ENCODE measurements at places on chromosomes 6 and 20. TPM values are rescaled to one million over a fixed set of nuclear protein-coding genes. Genes with fewer than 3 reads are reported as not detected.

GRCh38 chr6:84860509-84860908 lies 96.1 kb upstream of the TBX18 start:
- DNase-seq: no peak

GRCh38 chr6:51028276-51028675 lies 209.6 kb downstream of the TFAP2B start:
- DNase-seq: peak; percentile 46

DNA sequence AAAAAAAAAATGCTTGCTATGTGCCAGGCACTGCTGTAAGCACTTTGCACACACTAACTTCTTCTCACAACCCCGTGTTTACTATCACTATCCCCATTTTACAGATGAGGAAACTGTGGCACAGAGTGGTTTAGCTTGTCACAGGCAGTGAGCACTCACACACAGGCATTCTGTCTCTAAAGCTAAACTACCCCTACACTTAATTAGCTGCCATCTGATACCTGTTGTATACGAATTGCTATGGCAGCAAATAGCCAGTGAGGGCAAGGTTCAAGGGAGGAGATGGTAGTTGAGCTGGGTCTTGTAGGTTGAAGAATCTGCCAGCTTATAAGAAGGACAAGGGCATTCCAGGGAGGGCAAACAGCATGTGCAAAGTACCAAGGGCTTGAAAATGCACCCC lies 5.2 kb downstream of the TNNC2 start:
- DNase-seq: no peak

DNA sequence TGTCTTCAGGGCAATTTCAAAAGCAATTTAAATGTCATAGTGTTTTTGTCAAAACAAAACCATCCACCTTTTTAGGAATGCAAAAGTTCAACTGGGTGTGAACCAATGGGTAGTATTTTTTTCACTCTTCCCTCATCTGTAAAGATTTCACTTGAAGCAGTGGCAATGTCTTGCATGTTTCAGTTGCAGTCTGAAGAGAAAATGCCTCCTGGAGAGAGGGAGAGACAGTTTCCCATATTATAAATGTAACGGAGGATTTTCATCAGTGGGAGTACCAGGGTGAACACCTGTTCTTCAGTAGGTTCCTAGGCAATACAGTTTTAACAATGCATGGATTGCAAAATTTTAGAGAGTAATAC lies 3.3 kb downstream of the FOXQ1 start:
- DNase-seq: no peak

DNA sequence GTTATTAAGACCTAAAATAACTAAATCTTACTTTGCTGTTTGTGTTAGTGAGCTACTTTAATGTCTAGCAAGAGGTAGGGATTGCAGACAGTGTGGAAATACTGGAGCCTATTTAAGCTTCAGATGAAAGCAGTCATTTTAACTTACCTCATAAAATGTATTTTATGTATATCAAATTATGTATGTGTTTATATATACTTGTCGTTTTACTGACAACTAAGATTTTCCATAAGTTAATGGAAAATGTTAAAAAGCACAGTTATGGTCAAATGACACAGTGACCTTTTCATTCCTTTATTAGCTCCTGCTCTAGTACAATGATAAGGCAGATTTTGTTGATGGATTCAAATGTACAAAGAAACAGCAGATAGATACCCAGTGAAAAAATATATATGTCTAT lies 34.6 kb downstream of the QKI start:
- DNase-seq: no peak

GRCh38 chr20:25310921-25311728 lies 63.2 kb downstream of the PYGB start:
- DNase-seq: peak; percentile 55

DNA sequence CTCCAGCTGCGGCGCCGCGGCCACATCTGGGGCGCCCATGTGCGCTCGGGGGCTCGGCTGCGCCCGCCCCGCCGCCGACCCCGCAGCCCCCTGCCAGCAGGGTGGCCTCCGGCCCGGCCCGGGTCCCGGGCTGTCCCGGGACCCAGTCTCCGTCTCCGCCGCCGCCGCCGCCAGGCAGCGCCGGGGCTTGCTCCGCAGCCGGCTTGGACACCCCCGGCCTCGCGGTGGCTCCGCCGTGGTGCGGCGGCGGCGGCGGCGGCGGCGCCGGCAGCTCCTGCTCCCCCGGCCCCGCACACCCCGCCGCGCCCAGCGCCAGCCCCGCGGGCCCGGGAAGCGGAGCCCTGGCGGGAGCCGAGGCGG lies 219 bp downstream of the ISM1 start:
- DNase-seq: no peak

DNA sequence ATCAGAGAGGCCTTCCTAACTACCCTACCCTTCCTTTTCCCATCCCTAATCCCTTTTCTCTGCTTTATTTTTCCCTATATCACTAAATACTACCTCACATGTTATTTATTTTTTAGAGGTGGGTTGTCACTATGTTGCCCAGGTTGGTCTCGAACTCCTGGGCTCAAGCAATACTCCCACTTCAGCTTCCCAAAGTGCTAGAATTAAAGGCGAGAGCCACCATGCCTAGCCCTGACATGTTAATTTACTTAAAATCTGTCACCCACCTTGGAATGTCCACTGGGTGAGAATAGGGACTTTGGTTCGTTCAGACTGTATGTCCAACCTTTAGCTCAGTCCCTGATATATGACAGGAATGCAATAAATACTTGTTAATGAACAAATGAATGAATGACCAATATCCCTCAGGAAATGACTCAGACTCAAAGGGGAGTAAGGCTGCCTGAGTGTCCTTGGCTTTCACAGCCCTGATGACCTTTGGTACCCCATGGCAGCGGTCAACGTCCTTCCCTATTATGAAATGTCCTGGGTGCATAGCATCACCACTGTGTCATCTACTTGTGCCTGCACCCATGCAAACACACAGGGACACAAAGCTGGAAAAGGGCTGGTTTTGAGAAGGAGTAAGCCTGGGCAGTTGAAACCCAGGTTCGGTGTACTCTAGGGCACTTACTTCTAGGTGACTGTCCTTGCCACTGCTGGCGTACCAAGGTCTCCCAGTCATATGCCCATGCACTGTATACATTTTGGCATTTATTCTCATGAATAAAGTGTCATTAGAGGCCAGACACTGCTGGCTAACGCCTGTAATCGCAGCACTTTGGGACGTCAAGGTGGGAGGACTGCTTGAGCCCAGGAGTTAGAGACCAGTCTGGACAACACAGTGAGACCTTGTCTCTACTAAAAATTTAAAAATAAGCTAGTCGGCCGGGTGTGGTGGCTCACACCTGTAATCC lies 26.5 kb downstream of the BCL2L1 start:
- peak; percentile 100 for DNase-seq

DNA sequence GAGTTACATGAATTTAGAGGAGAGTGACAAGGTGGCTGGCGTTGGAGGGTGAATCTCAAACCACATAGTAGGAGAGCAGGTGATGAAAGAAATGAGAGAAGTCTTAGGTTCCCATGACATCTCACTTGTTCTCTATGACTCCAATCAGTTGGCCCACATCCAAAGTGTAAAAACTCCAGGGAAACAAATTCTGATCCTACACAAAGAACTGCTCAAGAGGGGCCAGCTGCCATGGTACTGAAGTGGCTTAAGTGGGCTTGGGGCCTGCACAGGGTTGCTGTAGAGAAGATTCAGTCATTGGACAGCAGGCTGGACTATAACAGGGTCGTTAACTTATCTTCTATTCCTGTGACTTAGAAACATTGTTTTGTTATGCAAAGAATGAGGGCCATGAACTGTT lies 7.6 kb upstream of the ADGRF4 start:
- DNase-seq: no peak

GRCh38 chr6:134031696-134032255 lies 20.6 kb downstream of the SLC2A12 start:
- DNase-seq: no peak

DNA sequence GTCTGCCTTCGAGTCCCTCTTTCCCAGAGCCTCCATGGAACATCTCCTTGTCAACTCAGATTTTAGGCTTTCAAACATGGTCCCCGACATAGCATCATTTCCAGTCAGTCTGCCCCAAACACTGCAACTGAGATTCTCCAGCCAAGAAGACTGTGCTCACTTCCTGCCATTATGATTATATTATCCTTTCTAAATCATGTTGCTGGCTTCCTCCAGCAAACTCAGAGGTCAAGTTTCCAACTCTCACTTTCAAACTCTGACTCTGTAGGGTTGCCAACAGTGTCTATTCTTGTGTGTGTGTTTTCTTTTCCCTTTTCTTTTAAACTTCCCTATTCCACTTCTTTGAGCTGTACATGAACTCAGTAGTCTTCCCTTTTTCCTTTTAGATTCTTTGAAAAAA lies 61.2 kb upstream of the TRAF3IP2 start:
- no peak for DNase-seq

- DNase-seq: no peak
Measured at GRCh38 chr6:25089442-25089841, 153.7 kb upstream of the RIPOR2 start.

- DNase-seq: no peak
Measured at GRCh38 chr6:11769244-11769643, 9.4 kb downstream of the ADTRP start.

GRCh38 chr20:22207280-22207679 lies 377.1 kb downstream of the FOXA2 start:
- no peak for DNase-seq

DNA sequence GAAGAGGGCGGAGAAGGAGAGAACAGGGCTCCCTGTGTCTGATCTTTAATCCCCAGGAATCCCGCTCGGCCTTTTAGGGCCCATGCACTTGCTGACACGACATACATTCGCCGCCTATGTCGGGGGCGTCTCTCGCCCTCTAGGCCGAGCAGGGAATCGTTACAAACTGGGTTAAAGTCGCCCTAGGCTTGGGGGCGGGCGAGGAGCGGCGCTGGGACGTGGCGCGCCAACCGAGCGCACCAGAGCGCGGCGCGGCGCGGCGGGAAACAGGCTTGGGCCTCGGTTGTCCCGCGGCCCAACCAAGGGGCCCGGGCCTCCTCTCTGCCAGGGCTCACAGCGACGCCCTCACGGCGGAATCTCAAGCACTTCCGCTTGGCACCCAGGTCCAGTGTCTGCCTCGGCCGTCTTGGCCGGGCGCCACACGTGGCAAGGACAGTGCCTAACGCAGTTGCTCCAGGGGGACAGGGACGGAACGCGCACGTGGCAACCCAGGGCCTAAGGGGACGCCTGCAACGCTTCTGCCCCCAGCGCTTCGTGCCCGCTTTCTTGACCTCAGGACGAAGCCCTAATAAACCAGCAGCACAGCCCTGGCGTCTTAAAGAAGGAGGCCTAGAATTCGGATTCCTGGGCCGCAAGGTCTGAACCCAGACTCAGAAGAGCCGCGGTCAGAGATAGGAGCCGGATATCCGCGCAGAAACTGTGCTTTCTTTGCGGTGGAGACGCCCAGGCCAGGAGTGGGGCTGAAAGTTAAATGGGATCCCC lies 71.5 kb downstream of the NCR2 start:
- DNase-seq: no peak

GRCh38 chr20:58102261-58102660 lies 126.2 kb downstream of the ANKRD60 start:
- no peak for DNase-seq

DNA sequence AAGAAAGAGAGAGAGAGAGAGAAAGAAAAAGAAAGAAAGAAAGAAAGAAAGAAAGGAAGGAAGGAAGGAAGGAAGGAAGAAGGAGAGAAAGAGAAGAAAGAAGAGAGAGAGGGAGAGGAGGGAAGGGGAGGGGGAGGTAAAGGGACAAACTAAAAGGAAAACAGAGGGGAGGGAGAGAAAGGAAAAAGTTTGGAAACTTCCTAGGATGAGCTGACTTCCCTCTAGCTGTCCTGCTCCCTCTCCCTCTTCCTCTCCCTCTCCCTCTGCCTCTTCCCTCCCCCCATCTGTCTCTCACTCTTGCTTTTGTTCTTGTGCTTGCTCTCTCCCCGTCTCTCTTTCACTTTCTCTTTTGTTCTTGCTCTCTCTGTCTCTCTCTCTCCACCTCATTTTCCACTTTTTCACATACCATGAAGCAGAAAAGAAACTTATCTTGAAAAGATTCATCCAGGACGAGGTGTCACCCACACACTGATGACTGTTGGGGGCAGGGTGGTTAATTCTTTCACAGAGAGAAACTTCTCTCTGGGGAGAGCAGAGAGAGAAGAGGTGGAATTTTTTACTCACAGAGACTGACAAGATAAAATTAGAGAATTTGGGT lies 56.4 kb upstream of the DUSP22 start:
- DNase-seq: peak; percentile 34

DNA sequence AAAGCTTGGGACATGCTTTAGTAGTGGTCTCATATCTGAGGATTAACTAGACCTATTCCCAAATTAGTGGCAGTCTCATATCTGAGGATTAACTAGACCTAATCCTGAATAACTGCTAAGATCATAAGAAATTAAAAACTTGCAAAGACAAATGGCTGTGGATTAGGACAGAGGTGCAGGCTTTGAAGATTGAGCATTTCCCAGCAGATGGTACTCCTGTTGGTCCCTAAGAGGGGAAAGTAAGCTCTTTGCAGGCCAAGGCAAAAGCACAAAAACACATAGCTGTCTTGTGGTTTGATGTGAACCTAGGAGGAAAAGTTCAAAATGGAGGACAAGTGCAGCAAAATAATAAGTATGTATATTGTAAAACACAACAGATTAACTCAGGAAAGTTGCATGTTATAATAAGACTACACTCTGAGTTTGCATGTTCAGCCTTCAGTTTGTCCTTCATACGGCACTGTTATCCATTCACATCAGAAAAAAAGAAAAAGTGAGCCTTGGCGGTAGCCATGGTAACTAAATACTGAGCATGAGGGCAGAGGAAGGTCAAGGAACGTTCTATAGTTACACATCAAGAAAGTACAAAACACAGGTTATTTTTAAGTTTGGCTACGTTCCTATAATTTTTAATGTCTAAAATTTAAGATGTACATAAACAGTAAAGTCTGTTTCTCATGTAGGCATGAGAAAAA lies 62.8 kb downstream of the FILIP1 start:
- DNase-seq: no peak

- DNase-seq: no peak
Measured at GRCh38 chr6:72533606-72534005, 88.3 kb upstream of the KCNQ5 start.

DNA sequence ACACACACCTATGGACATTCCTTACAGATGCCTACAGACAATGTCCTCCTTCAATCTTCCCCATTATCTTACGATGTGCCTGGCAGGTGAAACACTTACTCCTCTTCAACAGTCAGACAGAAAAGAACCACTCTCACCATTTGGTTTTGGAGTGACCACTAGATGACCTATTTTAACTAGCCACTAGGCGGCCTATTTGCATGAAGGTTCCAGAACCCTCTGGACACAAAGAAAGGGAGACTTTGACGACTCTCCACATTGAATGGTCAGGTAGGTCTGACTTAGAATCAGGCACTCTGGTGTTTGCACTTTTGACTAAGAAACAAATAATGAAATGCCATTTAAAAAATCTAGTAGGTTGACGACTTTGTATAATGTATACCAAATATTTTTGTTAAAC lies 42.0 kb downstream of the PNLDC1 start:
- peak; percentile 51 for DNase-seq

GRCh38 chr20:45290677-45291355 lies 15.8 kb upstream of the RBPJL start:
- peak; percentile 76 for DNase-seq

Gene OR2B6
- total RNA-seq: not detected

Gene NT5DC1
- total RNA-seq: 56.1 TPM

Gene TSHZ2
- total RNA-seq: not detected

Gene SLC32A1
- not detected for total RNA-seq

Gene KCNK5
- not detected for total RNA-seq

Gene ASIP
- total RNA-seq: not detected

Gene CENPW
- total RNA-seq: 94.7 TPM

Gene BCAS1
- 0.67 TPM for total RNA-seq

Gene DOK5
- not detected for total RNA-seq

Gene RGS17
- not detected for total RNA-seq

Gene ABHD16B
- not detected for total RNA-seq

Data from HepG2 (cell line).